Muscle of leg (tissue), 16 donors: ENCODE measurements at places on chromosomes 2 and 18. TPM values are rescaled to one million over a fixed set of nuclear protein-coding genes. Genes with fewer than 3 reads are reported as not detected.

GRCh38 chr2:239932881-239933735 lies 92.0 kb downstream of the NDUFA10 start:
- DNase-seq: no peak

CCDC121 gene
- 6.1 TPM for total RNA-seq

- peak; percentile 41 for DNase-seq
These were observed 32.1 kb upstream of the TTC39C start for GRCh38 chr18:23982155-23983079.

GRCh38 chr2:9356261-9356660 lies 67.1 kb downstream of the ITGB1BP1 start:
- DNase-seq: no peak

DNA sequence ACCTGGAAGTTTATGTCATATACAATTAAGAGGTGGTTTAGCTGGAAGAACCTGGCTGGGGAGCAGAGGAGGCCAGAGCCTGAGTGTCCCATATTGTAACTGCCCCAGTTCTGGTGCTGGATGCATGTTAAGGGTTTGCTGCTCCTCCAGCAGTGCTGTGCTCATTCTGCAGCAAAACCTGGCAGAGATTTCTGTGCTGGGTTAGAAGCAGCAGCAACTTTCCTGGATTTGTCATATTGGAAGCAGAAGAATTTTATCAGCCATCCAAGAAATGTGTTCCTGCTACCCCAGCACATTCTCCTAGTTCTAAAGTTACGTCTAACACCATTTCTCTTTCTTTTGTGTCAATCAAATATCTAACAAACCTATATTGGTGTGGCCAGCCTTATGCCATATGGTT lies 284.1 kb downstream of the TDRD15 start:
- peak; percentile 71 for DNase-seq

NTSR2 gene
- total RNA-seq: not detected

DNA sequence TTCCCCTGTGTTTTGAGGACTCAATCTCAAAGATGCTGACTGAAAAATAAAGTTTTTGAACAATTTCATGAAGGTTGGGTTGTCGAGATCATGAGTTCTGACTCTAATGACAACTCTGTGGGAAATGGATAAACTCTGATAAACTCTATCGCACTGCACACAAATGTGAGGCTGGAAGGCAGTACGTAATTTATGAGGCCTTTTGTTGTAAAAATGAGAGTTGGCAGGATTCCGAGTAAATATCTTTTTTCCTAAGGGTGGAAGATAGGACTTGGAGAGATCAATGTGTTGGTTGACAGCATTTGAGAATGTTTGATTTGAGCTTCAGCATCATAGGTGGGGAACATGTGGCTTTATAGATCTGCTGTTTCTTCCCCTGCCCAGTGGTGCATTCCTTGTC lies 90.4 kb downstream of the SPTBN1 start:
- DNase-seq: no peak

CTDSP1 gene
- total RNA-seq: 64.9 TPM

- no peak for DNase-seq
These were observed 29.6 kb downstream of the DOK1 start for GRCh38 chr2:74584088-74584645.

GRCh38 chr2:211591426-211591825 lies 947.2 kb downstream of the ERBB4 start:
- DNase-seq: no peak

UGT1A9 gene
- not detected for total RNA-seq

DNA sequence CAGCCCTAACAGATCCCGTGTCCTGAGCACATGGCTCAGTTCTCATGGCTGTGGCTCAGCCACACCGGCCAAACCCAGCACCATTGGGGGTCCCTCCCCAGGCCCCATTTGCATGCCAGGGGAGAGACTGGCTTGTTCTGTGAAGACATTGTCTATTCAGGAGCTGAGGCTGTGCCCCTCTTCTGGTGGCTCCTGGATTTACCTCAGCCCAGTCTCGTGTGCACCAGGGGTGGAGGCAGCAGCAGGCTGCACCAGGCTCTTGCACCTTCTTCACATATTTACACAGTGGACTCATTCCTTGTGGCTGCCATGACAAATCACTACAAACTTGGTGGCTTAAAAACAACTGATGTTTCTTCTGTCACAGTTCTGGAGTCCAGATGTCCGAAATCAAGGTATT lies 92.4 kb upstream of the ITGA6 start:
- DNase-seq: no peak

DNA sequence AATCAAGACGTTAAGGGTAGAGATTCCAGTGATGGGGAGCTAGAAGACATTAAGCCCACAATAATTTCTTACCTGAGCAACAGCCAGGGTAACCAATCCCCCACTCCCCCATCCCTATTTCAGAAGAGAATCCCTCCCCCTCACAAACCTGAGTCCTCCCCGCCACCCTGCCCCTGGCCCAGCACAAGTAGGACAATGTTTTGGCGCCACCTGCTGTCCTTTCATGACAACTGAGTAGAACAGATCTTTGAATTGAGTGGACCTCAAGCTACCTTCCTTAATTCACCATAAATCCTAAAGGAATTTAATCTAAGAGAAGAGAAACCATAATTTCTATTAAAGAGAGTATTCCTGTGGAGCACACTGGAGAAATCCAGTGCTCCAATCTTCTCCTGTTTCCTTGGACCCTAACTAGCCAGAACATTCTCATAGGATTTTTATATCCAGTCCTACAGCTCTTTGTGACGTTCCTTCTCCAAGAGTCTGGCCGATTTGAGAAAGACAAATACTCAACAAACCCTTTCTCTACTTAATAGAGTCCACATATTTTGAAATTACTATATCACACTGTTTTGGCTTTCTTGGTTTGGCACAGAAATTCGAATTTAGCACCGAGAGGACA lies 41.1 kb downstream of the NHEJ1 start:
- peak; percentile 55 for DNase-seq

- no peak for DNase-seq
These were observed 351.7 kb upstream of the SPHKAP start for GRCh38 chr2:228533156-228533555.

DNA sequence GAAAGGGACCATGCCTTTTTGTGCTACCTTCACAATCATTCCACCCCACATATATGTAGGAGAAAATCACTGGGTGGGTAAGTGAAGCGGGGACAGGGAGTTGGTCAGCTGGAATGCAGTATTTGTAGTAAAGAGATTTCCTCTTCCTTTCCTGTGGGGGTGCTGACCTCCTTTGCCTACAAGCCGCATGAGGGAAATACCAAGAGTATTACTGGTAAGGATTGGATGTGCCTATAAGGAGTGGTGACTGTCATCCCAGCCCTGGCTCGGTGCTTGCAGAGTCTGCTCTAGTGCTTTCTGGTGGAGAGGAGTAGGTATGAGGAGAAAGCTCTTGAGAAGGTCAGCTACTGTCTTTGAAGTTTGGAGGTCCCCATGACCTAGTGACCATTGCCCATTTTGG lies 324.6 kb downstream of the HRH4 start:
- DNase-seq: no peak

GRCh38 chr2:215601990-215602721 lies 166.3 kb upstream of the FN1 start:
- DNase-seq: peak; percentile 44

GRCh38 chr18:67342159-67342558 lies 174.4 kb downstream of the DSEL start:
- DNase-seq: no peak

STPG4 gene
- 0.22 TPM for total RNA-seq

- DNase-seq: no peak
These were observed 64.9 kb downstream of the ZCCHC2 start for GRCh38 chr18:62587689-62588088.

GRCh38 chr18:64100116-64100922 lies 48.6 kb downstream of the LINC00305 start:
- no peak for DNase-seq

GRCh38 chr18:6078877-6079276 lies 183.6 kb upstream of the TMEM200C start:
- no peak for DNase-seq

GRCh38 chr2:235677276-235677788 lies 183.5 kb downstream of the AGAP1 start:
- DNase-seq: no peak

B3GNT7 gene
- total RNA-seq: 0.62 TPM

GRCh38 chr18:61771861-61772260 lies 120.9 kb downstream of the RNF152 start:
- no peak for DNase-seq

DNA sequence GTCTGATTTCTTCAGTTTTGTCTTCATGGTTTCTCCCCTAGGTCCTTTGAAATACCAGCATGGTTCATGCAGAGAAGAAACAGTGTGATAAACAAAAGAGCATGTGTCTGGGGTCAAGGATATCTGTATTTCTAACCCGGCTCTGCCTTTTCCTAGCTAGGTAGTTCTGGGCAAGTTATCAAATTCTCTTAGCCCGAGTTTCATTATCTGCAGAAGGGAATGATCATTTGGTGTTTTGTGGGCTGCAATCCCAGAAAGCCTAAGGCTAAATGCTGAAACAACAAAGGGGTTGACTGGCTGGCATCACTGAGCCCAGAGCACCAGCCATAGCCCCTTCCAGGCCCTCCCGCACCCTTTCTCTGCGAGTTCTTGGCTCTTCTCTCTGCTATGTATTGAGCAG lies 51.7 kb upstream of the DAPL1 start:
- no peak for DNase-seq

TMEM178A gene
- total RNA-seq: 5.7 TPM

CYRIA gene
- 3.9 TPM for total RNA-seq

DNA sequence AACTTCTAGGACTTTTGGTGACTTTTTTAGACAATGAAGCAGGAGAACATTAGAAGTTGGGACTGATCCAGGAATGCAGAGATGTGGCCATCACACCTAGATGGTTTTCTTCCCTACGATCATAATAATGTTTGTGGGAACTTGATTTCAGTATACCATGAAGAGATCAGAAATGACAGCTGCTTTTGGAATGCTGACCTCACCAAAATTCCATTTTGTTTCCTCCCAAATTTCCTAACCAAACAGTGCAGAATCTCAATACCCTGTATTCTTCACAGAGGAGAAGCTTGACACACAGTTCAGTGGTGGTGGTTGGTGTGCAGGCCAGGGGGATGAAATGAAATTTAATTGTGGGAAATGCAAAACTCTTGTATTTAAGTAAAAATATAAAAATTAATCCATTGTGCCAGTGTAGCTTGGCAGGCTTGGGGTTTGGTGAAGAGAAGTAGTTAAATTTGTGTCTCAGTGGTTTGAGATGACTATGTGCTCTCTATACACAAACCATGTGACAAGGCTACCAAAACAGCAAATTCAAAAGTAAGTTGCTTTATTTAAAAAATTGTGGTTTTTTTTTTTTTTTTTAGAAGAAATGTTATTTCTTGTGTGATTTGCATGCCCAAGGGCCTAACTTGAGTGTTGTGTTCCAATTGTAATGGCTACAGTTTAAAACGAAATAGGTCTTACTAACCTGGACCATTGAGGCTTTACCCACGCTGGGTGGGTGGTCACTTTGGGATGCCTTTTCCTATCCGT lies 252.4 kb downstream of the LPIN1 start:
- no peak for DNase-seq

LRATD1 gene
- total RNA-seq: 4.8 TPM

IL1A gene
- not detected for total RNA-seq

DNA sequence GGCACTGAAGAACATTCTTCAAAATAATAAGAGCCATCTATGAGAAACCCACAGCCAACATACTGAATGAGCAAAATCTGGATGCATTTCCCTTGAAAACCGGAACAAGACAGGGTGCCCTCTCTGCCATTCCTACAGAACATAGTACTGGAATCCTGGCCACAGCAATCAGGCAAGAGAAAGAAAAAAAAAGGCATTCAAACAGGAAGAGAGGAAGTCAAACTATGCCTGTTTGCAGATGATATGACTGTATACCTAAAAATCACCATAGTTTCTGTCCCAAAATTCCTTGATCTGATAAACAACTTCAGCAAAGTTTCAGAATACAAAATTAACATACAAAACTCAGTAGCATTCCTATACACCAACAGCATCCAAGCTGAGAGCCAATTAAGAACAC lies 119.5 kb upstream of the PARD3B start:
- DNase-seq: no peak

HRH4 gene
- 0.09 TPM for total RNA-seq

ALPG gene
- not detected for total RNA-seq

ESCO1 gene
- total RNA-seq: 28.5 TPM

CLASP1 gene
- 50.7 TPM for total RNA-seq

GRCh38 chr2:1561811-1562421 lies 148.7 kb downstream of the TPO start:
- peak; percentile 84 for DNase-seq

CPLX4 gene
- not detected for total RNA-seq

DNA sequence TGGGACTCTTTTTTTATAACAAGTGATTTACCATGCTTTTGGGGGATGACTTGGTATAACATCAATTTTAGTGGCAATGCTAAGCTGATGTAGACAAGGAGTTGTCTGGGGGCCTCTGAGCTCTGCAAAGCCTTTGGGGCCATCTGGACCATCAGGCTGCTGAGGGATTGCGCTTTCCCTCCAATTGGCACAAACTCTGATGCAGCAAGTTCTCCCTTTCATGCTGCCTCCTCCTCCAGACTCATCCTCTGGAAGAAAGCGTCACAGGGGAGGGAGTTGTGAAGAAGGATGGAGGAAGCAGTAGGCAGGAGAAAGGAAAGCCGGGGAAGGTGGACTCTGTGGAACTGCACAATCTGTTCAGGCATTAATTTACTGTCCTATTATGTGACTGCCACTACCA lies 10.2 kb upstream of the FAP start:
- peak; percentile 52 for DNase-seq

DNA sequence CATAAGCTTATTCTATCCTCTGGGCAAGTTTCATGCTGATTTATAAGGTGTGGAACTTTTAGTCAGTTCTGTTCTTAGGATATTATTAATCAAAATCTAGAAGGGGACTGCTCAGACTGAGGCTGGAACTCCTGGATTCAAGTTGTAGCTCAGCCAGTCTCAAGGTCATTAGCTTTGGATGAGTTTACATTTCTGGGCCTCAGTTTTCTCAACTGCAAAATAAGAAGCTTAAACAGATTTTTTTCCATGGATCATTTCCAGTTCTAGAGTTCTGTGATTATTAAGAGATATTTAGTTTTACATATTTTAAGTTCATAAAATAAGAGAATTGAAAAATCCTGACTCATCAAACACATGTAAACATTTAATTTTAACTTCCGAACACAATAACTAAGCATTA lies 442.5 kb upstream of the PKDCC start:
- peak; percentile 86 for DNase-seq

DNA sequence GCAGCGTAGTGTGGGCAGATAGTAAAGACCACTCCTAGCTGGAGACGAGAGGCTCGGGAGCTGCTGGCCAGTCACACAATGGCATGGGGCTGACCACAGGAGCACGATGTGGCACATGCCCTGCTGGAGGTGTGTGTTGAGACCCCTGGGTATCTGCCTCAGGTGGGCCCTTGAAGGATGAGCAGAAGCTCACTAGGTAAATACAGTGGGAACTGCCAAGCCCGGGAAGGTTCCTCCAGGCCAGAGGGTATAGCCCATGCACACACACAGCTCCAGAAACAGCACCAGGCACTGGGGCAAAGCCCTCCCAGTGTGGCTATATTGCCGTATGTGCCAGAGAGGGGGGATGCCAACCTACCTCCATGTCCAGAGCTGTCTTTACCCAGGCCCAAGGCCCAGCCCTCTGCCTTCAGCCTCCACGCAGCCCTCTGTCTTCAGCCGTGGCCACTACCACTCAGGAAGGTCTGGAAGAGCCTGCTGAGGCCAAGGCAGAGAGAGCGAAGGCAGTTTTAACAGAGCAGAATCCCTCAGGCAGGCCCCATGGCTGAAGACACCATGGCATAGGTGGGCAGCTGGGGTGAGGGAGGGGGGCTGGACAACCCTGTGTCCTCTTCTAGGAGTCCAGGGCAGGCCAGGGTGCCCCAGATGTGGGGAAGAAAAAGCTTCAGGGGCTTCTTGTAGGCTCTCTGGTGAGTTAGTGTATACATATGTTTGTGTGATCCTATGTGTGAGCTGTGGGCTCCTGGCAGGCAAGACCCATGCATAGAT lies 7.0 kb upstream of the ARID5A start:
- DNase-seq: no peak

CENPA gene
- 4.3 TPM for total RNA-seq

PAIP2B gene
- 5.9 TPM for total RNA-seq
